ENCODE measurements at places on chromosomes 1 and 21. TPM values are rescaled to one million over a fixed set of nuclear protein-coding genes. Genes with fewer than 3 reads are reported as not detected.

SMPDL3B gene
- total RNA-seq = 0.41 TPM

FCRLA gene
- not detected for total RNA-seq

OR2G6 gene
- not detected for total RNA-seq

FMN2 gene
- total RNA-seq = not detected

PAFAH2 gene
- 12.4 TPM for total RNA-seq

S100A2 gene
- 0.73 TPM for total RNA-seq

CNST gene
- 28.7 TPM for total RNA-seq

G0S2 gene
- total RNA-seq = 0.89 TPM

CHIA gene
- total RNA-seq = not detected

SPATA45 gene
- total RNA-seq = not detected

KRTAP13-2 gene
- total RNA-seq = not detected

CXADR gene
- total RNA-seq = 0.50 TPM

CD5L gene
- total RNA-seq = not detected

S100A11 gene
- 488 TPM for total RNA-seq

NUP210L gene
- total RNA-seq = 0.09 TPM

FAF1 gene
- 82.1 TPM for total RNA-seq

GJA8 gene
- not detected for total RNA-seq

DAB1 gene
- 3.5 TPM for total RNA-seq

NBPF20 gene
- total RNA-seq = 0.86 TPM

PFDN2 gene
- 65.1 TPM for total RNA-seq

NRIP1 gene
- total RNA-seq = 7.6 TPM

COL24A1 gene
- total RNA-seq = not detected

POU3F1 gene
- total RNA-seq = not detected

SERINC2 gene
- total RNA-seq = 0.23 TPM

RGS13 gene
- total RNA-seq = not detected

CYP2J2 gene
- 1.0 TPM for total RNA-seq

S100A3 gene
- not detected for total RNA-seq

SLC2A5 gene
- total RNA-seq = 0.05 TPM

MYCL gene
- total RNA-seq = 0.11 TPM

PCSK9 gene
- total RNA-seq = 0.07 TPM
